ENCODE measurements at places on chromosomes 11 and 22. TPM values are rescaled to one million over a fixed set of nuclear protein-coding genes. Genes with fewer than 3 reads are reported as not detected.

Gene C11orf91
- 0.54 TPM for total RNA-seq

- no peaks in the 10 kb centered on the region for H3K36me3 ChIP-seq
- peaks cover 14% of the 10 kb centered on the region for H3K4me1 ChIP-seq
- H3K27ac ChIP-seq = no peak overlapping the region
- DNase-seq = no peak
Observed at GRCh38 chr11:16902781-16903378, 111.3 kb downstream of the PLEKHA7 start.

Gene VSIG2
- total RNA-seq = not detected

DNA sequence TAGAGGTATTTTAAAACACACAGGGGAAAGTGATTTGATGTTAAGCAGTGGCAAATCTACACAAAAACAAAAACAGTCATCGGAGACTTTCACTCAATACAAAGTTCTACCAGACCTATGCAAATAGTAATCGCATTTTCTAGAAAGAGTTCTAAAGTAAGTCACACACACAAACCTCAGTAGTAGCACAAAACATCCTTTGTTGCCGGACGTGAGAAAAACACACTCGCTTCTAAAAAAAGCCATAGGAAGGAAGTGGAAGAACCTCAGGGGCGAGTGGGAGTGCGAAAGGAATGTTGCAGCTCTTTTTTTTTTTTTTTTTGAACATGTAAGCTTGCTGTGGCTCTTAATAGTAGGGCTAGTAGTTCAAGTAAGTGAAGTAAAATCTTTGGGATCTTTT, 88.9 kb downstream of the MAML2 start:
- DNase-seq = no peak
- H3K4me1 ChIP-seq = peaks cover 17% of the 10 kb centered on the region
- no peak overlapping the region for H3K27ac ChIP-seq
- no peaks in the 10 kb centered on the region for H3K27me3 ChIP-seq
- H3K36me3 ChIP-seq = no peaks in the 10 kb centered on the region

DNA sequence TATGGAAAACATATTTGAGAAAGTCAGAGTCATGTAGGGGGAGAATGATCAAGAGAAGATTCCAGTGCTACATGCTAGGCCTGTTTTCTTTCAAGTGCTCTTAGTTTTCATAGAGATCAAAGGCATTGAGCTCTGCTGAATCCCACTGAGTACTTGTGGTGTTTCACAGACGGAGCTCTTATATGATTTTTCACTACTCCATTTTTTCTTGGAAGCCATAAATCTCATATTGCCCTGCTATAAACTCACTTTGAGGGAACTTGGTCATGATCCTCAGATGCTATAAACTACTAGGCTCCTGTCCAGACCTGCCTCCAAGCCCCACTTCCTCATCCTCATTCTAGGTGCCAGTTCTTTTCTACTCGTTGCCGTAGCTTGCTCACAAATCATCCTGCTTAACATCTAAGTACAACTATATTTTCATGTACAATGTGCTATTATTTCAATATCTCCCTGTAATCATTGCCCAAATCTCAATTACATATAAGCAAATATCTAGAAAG, 180.8 kb upstream of the CCDC179 start:
- H3K27me3 ChIP-seq = no peaks in the 10 kb centered on the region
- H3K36me3 ChIP-seq = no peaks in the 10 kb centered on the region
- no peaks in the 10 kb centered on the region for H3K4me1 ChIP-seq
- no peak overlapping the region for H3K4me3 ChIP-seq
- no peak for DNase-seq
